Cerebellum (tissue), 4 donors: ENCODE measurements at places on chromosomes 11 and 22. TPM values are rescaled to one million over a fixed set of nuclear protein-coding genes. Genes with fewer than 3 reads are reported as not detected.

INS gene
- not detected for total RNA-seq

RAB39A gene
- 24.8 TPM for total RNA-seq

SUSD2 gene
- total RNA-seq, result 0.54 TPM

IGHMBP2 gene
- 15.3 TPM for total RNA-seq

OVOL1 gene
- 0.73 TPM for total RNA-seq

TSPAN18 gene
- 31.9 TPM for total RNA-seq

NXPE4 gene
- total RNA-seq, result not detected

SYT9 gene
- 20.7 TPM for total RNA-seq

KCNK7 gene
- total RNA-seq, result 0.27 TPM

PIK3C2A gene
- 57.6 TPM for total RNA-seq

GAL3ST1 gene
- 2.8 TPM for total RNA-seq

CHST1 gene
- total RNA-seq, result 9.8 TPM

NXPE2 gene
- total RNA-seq, result 0.45 TPM

CSF2RB gene
- 1.00 TPM for total RNA-seq

MRGPRX3 gene
- total RNA-seq, result not detected

GLB1L2 gene
- total RNA-seq, result 2.8 TPM

SLC22A8 gene
- total RNA-seq, result 0.18 TPM

NRGN gene
- total RNA-seq, result 1.00 TPM
